ENCODE measurements at places on chromosomes 6 and 20.

DNA sequence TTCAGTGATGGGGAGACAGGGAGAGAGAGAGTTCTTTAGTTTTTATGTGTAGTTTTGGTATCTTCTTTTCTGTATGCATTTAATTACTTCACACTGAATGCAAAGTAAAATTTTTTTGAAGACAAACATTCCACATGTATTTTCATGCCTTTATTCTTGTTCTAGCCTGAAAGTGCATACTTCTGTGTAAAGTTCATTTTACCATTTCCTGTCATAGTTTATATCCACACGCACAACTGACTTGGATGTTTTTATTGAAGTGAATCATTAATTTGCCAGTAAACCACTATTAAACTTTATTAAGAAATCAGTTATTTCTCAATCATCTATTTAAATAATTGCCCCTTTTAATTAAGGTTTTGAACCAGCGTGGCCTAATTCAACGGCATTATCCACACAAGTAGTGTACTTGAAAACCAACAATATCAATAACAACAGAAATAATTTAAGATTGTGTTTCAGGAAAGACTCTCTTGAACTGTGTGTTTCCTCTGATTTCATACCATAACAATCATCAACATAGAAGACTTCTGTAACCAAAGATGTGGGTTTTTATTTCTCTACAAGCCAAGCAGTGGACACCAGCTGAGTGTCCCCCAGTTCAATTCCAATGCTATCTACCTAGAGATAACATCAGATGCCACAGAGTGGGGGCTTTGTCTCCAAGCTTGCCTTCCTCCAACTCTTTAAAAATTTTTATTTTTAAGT, 512.7 kb upstream of the JAG1 start:
- no peak for DNase-seq

DNA sequence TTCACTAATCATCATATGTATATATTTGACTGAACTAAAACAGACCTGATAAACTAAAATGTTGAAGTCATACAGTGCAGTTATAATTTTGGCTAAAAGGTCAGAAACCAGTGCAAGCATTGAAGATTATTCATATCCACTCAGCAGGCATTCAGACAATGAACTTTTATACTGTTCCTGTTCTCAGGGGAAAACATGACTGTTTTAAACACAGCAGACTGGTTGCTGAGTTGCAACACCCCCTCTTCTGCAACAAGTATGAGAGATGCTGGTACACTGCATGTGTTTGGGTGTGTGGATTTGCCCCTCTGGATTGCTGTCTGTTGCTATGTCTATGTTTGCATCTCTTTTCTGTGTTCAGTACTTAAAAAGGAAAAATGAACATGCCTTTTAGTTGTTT, 206.8 kb downstream of the EYA4 start:
- DNase-seq: no peak

DNA sequence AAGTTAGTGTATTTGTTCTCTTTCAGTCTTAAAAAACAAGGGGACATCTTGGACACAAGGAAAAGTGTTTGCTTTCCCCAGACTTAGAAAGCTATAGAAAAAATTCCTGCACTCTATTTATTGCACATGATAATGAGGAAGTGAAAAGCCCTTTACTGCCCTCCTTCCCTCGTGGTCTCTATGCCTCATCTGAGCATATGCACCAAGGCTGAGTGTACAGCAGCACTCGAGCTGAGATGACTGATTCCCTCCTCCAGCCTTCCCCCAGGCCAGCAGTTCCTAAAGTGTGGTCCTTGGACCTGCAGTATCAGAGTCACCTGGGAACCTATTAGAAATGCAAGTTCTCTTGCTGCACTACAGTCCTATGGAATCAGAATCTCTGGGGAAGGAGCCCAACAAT, 14.3 kb upstream of the LAMP5 start:
- no peak for DNase-seq

GRCh38 chr20:39762716-39763115, 800.6 kb downstream of the DHX35 start:
- DNase-seq: no peak

- DNase-seq: no peak
These were observed 22.8 kb upstream of the PCMTD2 start for GRCh38 chr20:64232794-64233193.

DNA sequence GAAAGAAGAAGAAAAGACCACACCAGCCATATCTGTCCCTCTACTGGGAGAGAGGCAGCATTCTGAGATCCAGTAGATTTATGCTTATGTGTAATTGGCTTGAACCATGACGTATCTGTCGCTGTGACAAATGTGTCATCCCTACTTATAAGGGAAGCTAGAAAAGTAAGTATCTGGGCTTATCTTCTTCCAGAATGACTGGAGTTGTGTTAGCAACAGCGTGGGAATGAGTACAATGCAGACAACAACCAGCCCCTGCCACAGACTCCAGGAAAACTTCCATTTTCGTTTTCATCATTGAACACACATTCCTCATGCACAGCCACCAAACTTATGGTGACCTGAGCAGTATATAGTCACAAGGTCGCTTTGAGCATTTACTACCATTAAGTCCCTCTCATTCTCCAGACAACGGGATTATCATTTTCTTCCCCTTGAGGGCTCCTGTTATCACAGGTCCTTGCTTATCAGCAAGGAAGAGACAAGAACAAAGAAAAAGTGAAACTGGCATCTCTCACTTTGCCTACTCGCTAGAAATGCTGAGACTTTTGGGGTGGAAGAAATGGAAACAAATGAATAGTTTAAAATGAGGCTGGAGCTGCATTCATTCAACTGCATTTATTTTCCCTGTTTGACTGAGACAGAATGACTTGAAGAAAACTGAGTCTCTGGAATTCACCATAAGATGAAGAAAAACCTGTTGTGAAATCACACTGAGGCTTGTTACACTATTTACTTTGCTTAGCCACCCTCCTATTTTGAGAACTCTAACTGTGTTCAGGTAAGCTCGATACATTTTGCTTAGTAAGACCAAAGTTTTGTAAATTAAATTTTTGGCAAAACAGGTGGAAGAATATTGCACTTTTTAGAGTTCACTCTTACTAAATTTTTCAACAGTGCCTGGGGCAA, 149.3 kb upstream of the FOXQ1 start:
- DNase-seq: no peak

DNA sequence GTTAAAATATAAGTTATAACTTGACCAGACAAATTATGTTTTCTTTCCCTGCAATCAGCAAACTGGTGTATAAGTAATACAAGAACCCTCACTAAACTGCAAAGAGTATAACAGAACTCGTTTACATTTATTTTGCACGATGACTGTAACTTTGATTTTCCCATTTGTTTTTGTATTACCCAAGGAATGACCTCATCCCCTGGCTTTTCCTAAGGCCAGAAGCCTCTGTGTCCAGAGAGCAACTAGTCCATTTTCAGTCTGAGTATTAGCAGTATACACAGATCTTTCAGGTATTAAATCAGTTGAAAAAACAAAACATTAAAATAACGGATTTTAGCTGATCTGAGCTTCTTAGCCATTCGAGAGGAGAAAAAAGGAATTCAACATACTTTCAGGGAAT, 17.2 kb downstream of the COL19A1 start:
- no peak for DNase-seq
